ENCODE measurements at places on chromosomes 7 and 10.
A peak's percentile ranks its signal among the peaks of the same experiment; 100 is the strongest.

DNA sequence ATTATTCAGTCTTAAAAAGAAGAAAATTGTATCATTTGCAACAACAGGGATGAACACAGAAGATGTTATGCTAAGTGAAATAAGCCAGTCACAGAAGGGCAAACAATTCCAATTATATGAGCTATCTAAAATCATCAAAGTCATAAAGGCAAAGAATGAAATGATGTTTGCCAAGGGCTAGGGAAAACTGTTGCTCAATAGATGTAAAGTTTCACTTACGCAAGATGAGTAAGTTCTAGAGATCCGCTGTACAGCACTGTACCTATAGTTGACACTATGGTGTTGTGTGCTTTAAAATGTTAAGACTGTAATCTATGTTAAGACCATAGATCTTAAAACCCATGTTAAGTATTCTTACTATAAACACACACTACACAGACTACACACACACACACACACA, 904.6 kb upstream of the LRRN3 start:
- DNase-seq = no peak

GRCh38 chr7:4174451-4174850, 507.6 kb upstream of the FOXK1 start:
- no peak for DNase-seq

- DNase-seq = no peak
These were observed 13.0 kb upstream of the WIPI2 start for GRCh38 chr7:5177060-5177459.

- DNase-seq = no peak
These were observed 176.0 kb downstream of the NOC3L start for GRCh38 chr10:94186722-94187121.

DNA sequence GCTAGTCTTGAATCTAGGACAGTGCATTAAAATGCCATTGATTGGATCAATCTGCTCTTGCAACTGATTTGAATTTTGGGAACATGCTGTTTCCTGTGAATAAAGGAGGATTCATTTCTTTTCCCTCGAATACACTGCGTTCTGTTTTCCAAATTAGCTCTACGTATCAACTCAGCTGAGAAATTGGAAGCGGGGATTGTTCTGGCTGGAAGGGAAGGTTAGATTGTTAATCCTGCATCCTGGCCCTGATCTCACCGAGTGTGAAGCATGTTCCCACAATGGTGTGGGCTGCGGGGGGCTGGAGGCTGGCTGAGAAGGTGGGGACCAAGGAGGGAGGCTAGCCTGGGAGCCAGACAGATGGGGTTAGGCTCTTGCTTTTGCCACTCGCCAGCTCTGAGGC, 17.6 kb downstream of the HTRA1 start:
- no peak for DNase-seq

GRCh38 chr7:125436220-125436619, 506.6 kb upstream of the POT1 start:
- no peak for DNase-seq

DNA sequence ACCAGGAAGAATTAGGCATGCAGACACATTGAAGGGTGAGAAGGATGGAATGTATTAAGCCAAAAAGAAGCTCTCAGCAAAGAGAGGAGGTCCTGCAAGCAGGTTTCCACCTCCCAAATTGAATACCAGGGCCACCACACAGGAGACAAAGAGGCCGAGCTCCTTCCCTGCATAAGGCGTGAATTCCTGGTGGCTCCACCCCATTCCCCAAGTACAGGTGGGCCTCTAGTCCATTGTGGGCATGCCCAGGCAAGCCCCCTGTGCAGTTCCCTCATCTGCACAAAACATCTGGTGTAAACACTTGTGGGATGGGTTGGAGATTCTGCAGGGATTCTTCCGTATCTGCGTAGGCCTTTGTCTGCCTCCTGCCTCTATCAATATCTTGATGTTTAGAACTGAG, 817.5 kb downstream of the NRG3 start:
- DNase-seq = no peak

DNA sequence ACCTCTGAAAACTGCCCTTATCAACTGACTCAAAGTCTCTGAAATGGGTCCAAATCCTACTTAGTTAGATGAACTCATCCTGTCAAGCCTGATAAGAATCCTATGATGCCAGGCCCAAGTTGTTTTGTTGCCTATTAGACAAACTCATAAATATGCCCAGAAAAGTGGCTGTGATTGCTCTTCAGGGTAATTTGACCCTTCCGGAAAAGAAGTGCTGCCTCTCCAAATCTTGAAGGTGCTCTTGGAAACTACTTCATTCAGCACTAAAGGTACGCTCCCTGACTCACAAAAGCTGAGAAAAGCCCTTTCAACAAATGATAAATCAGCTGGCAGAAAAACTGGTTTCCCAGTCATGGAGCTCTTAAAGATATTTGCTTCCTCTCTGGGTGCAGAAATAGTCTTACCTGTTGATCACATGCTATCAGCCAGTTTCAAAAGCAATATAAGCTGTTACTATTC, 6.7 kb downstream of the IFIT5 start:
- DNase-seq = no peak

- DNase-seq = no peak
These were observed 80.1 kb upstream of the LRRC17 start for GRCh38 chr7:102832674-102833073.

DNA sequence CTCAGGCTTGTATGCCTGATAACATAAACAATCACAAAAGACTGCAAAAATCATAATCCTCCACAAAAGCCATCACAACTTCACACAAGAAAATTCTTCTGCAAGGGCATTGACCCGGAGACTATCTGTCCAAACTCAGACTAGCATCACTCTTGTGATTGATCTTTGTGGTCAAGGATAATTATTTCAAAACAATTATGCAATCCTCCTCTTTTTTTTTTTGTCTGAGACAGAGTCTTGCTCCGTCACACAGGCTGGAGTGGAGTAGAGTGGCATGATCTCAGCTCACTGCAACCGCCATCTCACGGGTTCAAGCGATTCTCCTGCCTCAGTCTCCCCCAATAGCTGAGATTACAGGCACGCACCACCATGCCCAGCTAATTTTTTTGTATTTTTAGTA, 22.2 kb downstream of the CDNF start:
- DNase-seq = no peak

GRCh38 chr7:39979406-39980073, 29.5 kb downstream of the CDK13 start:
- no peak for DNase-seq

DNA sequence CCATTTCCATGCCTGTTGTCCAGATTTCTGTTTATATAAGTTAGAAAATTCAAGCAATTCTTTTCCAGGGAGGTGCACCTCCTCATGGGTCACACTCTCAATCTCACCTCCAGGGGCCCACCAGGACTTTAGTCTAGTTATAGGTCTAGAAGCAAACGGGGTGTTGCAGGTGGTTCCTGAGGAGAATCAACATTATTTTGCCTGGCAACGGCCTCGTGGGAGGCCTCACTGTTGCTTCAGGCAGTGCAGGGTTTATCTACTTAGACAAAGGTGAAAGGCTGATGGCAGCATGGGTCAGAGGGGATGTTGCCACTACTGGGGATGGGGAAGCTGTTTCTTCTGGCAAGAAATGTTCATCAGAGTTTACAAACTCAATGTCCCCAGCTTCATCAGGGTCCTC, 56.7 kb upstream of the LRRC18 start:
- no peak for DNase-seq

GRCh38 chr10:33237736-33238624, 96.5 kb downstream of the NRP1 start:
- no peak for DNase-seq

GRCh38 chr10:52437205-52437646, 123.1 kb downstream of the DKK1 start:
- no peak for DNase-seq

GRCh38 chr7:49443515-49443914, 329.9 kb upstream of the VWC2 start:
- DNase-seq = no peak

DNA sequence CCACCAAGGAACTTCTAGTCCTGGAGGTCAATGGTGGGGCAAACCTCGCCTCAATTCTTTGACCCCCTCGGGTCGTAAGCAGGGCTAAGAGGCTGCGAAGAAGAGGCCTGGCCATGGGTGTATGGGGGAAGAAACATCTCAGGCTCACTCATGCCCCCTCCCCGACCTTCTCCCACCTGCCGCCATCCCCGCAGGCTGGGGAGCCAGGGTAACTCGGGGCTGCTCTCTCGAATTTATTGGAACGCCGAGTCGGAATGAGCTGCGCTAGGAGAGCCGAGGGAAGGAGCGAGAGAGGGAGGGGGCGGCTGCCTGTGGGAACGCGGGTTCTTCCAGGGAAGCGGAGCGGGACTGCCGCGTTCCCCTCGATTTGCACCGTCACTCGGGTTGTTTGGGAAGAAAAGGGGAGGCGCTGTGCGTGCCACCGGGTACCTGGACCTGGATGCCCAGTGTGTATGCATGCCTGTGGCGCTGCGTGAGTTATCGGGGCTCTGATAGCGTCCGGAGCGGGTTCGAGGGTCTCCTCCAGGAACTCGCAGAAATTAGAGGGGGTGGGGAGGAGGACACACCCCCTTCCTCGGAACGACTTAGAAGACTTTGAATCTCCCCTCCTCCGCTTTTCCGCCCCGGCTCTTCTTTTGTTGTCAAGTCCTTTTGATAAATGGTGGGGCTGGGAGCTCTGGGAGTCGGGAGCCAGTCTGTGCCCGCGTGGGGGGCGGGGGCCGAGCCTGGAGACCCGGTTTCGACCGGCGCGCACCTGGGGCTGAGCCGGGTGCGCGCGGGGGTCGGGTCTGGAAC, 1.8 kb upstream of the ZNF503 start:
- peak; percentile 84 for DNase-seq

GRCh38 chr10:129594811-129595210, 127.8 kb downstream of the MGMT start:
- DNase-seq = no peak

GRCh38 chr7:28771906-28772622, 186.1 kb downstream of the TRIL start:
- no peak for DNase-seq

- no peak for DNase-seq
These were observed 169.6 kb downstream of the POM121L12 start for GRCh38 chr7:53205006-53205405.

GRCh38 chr7:33869176-33869575, 36.2 kb upstream of the BMPER start:
- no peak for DNase-seq

DNA sequence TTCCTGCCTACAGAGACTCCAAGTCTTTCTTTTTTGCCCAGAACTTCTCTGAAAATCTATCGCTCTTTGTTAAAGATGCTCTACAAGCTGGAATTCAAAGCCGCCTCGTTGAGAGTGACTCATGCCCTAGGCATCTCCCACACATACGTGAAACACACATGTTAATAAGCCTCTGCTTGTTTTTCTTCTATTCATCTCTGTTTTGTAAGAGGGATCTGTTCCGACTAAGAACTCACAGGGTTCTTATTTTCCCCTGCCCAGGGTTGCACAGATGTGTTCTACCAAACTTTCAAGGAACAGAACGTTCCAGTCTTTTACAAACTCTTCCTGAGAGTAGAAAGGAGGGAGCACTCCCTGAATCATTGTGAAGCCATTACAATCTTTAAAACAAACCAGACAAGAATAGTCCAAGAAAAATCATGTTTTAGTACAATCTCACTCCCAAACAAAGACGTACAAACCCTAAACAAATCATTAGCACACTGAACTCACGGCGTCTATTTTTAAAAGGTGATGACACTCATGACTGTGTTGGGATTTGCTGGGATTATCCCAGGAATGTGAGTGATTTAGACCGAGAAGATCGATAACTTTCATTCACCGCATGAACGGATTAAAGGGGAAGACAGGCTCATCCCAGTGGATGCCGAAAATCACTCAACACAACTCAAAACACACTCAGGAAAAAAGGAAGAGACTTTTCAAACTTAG, 55.3 kb upstream of the INPP5A start:
- no peak for DNase-seq

DNA sequence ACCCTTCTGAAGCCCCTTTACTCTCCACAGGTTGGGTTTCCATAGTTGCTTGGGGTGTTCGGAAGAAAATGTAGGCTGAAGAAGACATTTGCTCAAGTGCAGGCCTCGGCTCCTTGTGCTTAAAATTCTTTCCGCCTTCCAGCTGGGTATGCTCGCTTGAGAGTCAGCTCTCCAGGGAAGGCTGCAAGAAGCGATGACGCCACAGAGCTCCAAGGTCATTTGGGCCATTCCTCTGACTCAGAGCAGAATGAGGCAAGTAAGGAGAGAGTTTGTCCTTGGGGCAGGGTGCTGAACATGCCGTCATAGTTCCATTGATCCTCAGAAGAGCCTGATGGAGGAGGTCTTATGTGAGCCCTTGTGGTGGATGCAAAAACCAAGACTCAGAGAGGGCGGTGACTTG, 27.4 kb upstream of the HSPA12A start:
- DNase-seq = no peak

DNA sequence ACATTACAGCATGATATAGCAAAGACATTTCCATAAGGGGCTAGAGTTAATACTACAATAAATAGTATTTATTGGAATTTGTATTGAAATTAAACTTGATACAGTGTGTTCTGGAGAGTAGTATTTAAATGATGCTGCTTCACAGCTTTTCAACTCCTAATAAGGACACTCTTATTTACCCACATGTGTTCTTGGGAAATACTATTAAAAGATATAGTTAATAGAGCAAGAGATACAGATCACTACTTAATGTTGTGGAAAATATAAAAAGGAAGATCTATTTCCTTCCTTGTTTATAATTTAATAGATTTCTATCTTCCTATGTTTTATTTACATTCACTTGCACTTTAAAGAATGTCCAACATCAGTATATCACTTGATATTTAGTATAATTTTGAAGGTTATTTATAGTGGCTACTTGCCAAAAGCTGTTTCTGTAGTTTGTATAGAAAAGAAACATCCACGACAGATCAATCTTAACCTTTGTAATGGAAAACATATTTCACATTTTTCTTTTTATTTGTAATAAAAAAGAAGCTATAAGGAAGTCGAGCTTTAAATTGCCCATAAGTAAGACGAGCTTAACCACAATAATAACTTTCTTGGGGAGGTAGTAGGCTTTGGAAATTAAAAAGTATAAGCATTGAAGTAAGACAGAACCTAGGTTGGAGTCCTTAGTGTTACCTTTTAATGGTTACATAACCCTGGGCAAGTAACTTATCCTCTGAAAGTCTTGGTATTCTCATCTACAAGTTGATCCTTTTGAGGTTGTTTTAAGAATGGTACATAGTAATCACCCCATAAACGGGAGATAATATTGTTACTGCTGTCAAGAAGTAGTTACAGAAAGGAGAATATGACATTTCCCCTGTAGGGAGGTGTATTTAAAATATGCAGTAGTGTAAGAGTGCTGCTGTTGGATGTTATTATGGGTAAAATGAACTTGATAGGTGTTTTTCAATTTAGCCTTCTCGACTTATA, 32.8 kb downstream of the CPED1 start:
- no peak for DNase-seq

- DNase-seq = no peak
These were observed 245.2 kb downstream of the ZMYND11 start for GRCh38 chr10:380313-380940.

GRCh38 chr7:133539016-133539415, 286.1 kb downstream of the EXOC4 start:
- DNase-seq = no peak

DNA sequence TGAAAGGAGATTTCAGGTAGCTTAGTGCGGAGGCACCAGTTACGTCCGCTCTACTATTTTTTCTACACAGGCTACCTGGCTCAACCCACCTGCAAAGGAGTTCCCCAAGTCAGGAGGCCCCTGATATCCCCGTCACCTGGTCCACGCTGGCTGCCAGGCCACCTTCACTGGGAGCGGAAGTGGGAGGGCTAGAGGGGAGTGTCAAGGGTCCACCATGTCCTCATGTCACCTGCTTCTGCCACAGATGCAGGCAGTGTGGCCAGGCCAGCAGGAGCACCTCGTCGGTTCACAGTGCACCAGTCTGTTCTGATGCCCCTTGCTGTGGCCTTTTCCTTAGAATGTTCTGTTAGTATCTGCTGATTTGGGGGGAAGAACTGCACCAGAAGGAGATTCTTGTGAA, 16.9 kb downstream of the NOM1 start:
- no peak for DNase-seq

All from spinal cord (tissue), 10 donors.